Natural killer cell treated with Interleukin-12 subunit alpha and Interleukin-12 subunit beta and Interleukin-15 and Interleukin-18, amount 100 ng/mL, for 72 hours (primary cell): ENCODE measurements at places on chromosomes 3 and 15.

DNA sequence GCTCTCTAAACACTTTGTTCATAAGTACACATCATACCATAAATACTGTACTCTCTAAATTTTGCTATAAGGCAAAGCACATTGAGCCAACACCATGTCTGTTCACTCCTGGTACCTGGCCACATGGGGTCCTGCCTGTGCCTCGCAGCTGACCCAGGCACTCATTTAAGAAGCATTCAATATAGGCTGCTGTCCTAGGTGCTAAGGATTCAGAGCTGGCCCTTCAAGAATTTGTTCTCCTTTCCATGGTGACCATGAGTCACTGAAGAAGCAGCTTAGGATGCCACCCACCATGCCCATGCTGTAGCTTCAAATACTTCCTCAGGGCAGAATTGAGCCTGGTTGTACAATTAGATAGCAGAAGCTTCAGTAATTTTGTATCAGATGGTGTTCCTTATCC, 119.2 kb upstream of the ZBED2 start:
- DNase-seq: no peak

DNA sequence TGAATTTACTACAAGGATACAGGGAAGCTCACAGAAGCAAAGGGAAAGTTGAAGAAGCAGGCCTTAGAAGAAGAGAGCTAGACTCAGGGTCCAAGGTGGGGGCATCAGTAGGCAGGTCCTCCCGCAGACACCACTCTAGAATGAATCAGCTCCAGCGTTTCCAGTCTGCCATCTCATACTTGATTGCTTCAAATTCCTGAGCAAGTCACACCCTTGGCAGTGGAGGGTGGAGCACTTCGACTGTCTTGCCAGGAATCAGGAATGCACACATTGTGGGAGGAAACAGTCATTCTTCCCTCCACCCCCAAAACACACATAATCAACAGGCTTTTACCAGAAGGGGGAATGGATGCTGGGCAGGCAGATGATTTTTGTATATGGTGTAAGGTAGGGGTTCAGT, 78.5 kb downstream of the CHCHD6 start:
- DNase-seq: no peak

GRCh38 chr3:192063570-192063969, 602.6 kb downstream of the PYDC2 start:
- no peak for DNase-seq

DNA sequence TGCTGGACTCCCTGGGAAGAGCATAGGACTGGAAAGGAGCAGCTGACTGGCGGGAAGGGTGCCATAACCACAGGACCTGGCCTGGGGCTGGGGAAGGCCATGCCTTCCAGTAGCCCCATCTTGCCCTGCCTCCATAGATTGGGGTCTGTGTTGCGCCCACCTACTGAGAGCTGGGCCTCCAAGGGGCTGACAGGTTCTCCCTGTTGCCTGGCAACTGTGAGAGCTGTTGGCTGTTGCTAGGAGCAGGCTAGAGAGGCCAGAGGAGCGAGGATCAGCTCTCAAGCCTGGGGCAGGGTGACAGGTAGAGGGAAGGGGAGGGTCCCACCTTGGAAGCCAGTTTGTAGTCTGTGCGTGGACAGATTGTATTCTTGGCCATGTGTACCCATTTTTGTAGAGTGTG, 2.8 kb upstream of the GNAI2 start:
- DNase-seq: no peak

GRCh38 chr3:52845691-52846431, 11.0 kb upstream of the MUSTN1 start:
- DNase-seq: no peak

DNA sequence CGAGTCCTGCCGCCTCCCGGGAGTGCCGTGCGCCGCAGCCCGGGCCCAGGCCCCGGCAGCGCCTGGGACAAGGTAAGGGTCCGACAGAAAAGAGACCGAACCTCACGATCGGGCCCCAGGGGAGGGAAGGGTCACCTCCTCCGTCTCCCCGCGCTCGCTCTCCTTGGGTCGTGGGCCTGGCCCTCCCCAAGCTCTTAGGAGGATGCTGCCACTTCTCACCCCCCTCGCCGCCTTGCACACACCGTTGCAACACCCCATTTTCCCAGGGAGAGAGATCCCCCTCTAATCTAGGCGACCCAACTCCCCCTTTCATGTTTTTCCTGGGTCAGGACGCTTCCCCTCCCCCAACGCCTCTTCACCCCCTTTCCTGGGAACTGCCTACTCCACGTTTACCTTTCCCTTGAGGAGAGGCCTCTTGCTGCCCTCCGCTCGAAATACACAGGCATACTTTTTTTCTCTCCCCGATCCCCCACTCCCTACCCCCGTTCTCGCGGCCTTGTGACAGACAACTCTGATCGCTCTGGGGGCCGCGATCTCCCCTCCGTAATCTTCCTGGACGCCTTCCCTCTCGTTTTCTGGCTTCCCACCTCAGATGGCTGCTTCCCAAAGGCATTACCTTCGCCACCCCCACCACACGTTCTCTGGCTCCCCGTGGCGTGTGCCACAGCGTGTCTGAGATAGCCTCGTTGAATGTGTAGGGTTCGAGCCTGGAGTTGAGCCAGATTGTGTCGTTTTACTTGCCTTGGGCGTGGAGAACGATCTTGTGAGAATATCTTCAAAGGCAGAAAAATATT, 688 bp downstream of the SETD5 start:
- no peak for DNase-seq

- DNase-seq: no peak
Measured at GRCh38 chr3:190318666-190319065, 3.6 kb downstream of the CLDN1 start.

- DNase-seq: no peak
Measured at GRCh38 chr3:169871129-169871886, 1.6 kb upstream of the LRRC31 start.

DNA sequence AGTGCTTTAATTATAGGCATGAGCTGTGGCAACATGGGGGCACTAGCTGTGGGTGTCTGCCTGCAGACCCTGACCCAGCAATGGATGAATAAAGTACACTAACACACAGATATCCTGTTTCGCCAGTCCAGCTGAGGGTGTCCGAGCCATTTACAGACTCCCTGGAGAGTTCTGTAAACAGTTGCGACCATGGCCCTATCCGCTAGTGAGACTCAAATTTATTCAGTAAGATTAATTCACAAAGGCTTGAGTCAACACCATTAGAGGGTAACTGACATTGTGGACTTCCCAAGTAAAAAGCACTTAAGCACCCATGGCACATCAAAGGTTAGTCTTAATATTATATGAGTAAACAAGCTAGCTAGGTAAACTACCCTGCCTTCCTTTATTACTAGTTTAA, 161.6 kb downstream of the TBL1XR1 start:
- DNase-seq: no peak

GRCh38 chr3:138803006-138803653, 31.6 kb downstream of the PIK3CB start:
- no peak for DNase-seq

DNA sequence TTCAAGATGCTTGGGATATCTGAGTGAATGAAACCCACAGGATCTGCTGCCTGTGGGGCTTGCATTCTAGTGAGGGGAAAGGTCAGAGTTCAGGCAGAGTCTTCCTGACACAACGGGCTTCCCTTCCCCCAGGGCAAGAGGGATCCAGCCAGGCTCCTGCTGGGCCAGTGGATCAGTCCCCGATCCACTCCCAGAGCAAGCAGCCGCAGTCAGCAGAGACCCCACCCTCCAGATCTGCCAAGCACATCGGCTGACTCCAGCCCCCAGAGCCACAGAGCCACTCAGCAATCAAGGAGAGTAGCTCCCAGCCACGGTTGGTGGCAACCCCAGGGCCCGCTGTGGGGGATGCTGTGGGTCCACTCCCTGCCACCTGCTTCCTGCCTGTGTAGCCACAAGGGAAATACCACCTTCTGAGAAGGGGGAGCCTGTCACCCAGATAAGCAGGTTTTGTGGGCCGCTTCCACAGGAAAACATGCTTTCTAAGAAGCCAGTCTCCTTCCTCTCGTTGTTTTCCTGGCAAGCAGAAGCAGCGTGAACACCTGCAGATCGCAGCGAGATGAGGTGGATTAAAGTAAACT, 44.9 kb downstream of the CPN2 start:
- DNase-seq: no peak

DNA sequence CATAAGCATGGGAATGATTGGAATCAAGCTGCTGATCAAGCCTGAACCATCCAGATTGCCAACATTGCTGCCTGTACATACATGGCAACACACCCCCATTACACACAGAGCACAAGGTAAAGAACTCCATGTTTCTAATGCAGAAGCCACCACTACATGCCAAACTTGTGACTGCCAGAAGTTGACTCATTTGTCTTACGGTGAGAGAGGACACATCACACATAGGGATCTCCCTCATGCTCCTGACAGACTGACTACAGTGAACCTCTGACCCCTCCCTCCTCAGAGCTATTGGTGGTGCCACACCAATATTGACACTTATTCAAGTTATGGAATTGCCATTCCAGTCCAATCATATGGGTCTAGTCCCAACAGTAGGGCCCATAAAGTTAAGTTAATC, 42.3 kb downstream of the EFHB start:
- no peak for DNase-seq

GRCh38 chr15:92667970-92668485, 12.5 kb upstream of the FAM174B start:
- no peak for DNase-seq

DNA sequence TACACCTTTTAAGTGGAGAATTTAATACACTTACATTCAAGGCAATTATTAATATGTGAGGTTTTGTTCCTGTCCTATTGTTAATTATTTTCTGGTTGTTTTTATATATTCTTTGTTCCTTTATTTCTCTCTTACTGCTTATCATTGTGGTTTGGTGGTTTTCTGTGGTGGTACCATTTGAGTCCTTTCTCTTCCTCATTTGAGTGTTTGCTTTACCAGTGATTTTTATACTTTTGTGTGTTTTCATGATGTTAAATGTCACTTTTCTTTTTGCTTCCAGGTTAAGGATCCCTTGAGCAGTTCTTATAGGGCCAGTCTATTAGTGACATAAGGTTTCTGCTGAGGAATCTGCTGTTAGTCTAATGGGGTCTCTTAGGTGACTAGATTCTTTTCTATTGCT, 116.5 kb downstream of the LRRK1 start:
- no peak for DNase-seq

DNA sequence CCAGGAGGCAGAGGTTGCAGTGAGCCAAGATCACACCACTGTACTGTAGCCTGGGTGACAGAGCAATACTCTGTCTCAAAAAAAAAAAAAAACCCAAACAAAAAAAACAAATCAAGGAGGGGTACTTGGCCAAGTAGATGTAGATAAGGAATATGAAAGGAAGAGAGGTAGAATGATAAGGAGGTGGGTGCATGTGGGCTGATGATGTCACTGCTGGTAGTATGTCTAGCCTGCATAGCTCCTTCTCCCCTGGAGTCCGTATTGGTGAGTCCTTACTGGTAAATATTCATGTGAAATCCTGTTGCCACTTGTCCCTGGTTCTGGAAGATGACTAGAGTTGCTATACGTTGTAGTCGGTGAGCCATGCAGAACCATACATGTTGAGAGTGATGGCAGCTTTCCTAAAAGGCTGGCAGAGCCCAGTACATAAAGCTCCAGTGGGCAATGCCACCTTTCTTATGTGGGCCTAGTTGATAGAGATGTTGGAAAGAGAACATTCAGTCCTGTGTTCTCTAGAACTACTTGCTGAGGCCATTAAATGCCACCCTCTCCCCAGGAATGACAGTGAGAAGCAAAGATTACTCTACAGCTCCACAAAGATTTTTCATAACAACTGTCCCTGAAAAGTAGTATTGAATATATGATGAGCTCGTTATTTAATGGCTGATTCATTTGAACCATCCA, 11.0 kb downstream of the KAT2B start:
- no peak for DNase-seq

GRCh38 chr3:136380530-136380929, 130.4 kb downstream of the PCCB start:
- DNase-seq: no peak

- DNase-seq: no peak
Measured at GRCh38 chr3:177448987-177449359, 251.7 kb upstream of the TBL1XR1 start.
